ENCODE measurements at places on chromosomes 4 and X. TPM values are rescaled to one million over a fixed set of nuclear protein-coding genes. Genes with fewer than 3 reads are reported as not detected.
A peak's percentile ranks its signal among the peaks of the same experiment; 100 is the strongest.

FAM9A gene
- total RNA-seq, result not detected

PHEX gene
- total RNA-seq, result not detected

CCKAR gene
- total RNA-seq, result not detected

IBSP gene
- total RNA-seq, result not detected

RNF150 gene
- total RNA-seq, result 113 TPM

SPON2 gene
- total RNA-seq, result 26.6 TPM

UGT2B17 gene
- total RNA-seq, result not detected

ALPK1 gene
- total RNA-seq, result 5.3 TPM

MAGEA3 gene
- total RNA-seq, result not detected

- no peak overlapping the region for H3K4me3 ChIP-seq
- no peaks in the 10 kb centered on the region for H3K27me3 ChIP-seq
- no peak overlapping the region for H3K27ac ChIP-seq
- no peaks in the 10 kb centered on the region for H3K4me1 ChIP-seq
- no peaks in the 10 kb centered on the region for H3K36me3 ChIP-seq
Measured at GRCh38 chr4:163878336-163879121, 384.0 kb downstream of the TMA16 start.

DNA sequence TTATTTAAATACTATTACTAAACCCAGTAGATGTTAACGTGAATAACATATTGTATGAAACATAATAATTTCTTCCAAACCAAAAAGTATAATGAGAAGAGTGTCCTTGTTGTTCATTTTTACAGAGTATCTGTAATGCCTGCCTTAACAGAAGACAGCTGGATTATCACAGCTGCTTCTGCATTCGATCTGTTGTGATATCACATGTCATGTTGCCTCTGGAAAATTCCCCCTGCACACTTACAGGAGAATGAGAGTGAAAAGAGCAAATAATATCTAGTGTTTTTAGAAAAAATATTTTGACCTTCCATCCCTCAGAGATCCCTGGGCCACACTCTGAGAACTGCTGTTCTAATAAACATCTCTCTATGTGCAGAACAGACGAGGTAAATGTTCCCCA is 240.1 kb upstream of the NOCT start:
- H3K27ac ChIP-seq, result no peak overlapping the region
- no peaks in the 10 kb centered on the region for H3K36me3 ChIP-seq
- H3K4me1 ChIP-seq, result no peaks in the 10 kb centered on the region
- H3K27me3 ChIP-seq, result no peaks in the 10 kb centered on the region

DNA sequence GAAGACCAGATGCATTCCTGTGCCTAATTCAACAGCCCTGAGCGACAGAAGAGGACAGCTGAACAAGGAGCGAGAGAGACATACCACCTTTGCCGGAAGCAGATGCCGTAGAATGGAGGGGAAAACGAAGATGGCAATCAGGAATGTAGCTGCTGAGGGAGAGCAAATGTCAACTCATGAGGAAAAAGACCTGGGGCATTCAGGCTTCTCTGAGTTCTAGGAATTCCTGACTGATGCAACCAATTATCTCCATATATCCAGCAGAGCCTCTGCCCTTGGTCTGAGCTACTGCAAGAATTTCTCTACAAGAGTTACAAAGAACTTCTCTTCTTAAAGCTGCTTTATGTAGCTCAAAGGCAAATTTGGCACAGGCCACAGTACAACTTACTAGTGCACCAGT is 40.5 kb upstream of the INPP4B start:
- no peaks in the 10 kb centered on the region for H3K27me3 ChIP-seq
- H3K27ac ChIP-seq, result no peak overlapping the region
- no peak for DNase-seq
- no peak overlapping the region for H3K4me3 ChIP-seq

- no peaks in the 10 kb centered on the region for H3K4me1 ChIP-seq
- H3K27me3 ChIP-seq, result no peaks in the 10 kb centered on the region
- H3K36me3 ChIP-seq, result no peaks in the 10 kb centered on the region
Measured at GRCh38 chrX:41730081-41730480, 6.1 kb downstream of the GPR82 start.

DNA sequence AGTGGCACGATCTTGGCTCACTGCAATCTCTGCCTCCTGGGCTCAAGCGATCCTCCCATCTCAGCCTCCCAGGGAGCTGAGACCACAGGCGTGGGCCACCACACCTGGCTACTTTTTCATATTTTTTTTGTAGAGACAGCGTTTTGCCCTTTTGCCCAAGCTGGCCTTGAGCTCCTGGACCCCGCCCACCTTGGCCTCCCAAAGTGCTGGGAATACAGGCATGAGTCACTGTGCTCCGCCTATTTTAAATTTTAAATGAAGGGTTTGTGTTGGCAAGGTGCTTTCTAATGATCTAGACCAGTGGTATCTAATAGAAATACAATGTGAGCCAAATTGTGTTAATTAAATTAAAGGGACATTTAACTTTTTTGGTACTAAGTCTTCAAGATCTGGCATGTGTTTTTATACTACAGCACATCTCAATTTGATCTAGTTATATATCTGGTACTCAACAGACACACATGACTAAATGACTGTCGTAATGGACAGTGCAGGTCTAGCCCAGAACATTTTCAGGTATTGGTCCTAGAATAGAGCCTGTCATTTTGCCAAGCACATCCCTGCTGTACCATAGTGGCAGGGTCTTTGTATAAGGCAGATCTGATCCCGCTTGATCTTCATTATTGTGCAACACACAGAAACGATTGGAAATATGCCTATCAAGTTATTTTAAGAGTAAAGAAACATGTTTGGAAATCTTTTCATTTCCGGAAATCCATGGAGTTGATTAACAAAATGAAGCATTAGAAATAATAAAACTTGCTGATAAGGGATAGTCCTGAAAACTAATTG is 7.3 kb downstream of the PGK1 start:
- H3K4me3 ChIP-seq, result no peak overlapping the region
- DNase-seq, result no peak
- H3K27ac ChIP-seq, result no peak overlapping the region
- H3K27me3 ChIP-seq, result no peaks in the 10 kb centered on the region
- peaks cover 59% of the 10 kb centered on the region for H3K4me1 ChIP-seq

DNA sequence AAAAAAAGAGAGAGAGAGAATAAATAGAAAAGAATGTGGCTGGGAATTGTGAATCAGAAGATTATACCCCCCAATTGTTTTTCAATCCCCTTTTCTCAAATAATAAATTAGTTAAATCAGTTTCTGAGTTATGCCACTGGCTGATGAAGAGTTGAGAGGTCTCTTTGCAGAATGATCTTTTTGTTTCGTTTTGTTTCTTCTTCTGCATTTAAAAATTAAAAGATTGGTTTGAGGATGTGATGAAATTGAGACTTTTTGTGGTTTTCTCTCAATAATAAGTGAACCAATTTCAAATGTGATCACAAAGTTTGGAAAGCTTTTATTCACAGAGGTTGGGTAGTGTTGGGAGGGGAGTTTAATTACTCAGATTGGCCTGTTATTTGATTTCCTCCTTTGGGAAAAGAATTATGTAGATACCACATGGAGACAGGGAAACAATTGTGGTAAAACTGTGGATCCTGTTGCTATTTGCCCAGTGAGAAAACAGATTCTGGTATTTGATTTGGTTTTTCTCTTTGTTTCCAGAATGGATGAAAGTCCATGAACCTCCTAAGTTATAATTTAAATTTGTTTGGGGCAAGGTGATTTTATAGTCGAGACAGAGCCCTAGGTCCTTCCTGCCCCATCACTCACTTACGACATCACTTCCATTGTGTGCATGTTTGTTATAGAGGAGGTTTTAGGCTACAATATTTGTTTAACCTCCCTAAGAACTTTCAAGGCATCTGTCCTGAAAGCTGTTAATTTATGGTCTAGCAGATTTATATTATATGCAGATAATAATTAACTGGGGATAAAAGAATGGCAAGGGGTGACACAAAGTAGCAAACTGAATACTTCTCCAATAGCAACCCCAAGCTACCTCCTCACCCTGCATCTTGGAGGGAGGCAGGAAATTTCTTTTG is 92.0 kb upstream of the BMPR1B start:
- no peaks in the 10 kb centered on the region for H3K4me1 ChIP-seq
- no peak overlapping the region for H3K4me3 ChIP-seq
- H3K36me3 ChIP-seq, result no peaks in the 10 kb centered on the region
- no peak overlapping the region for H3K27ac ChIP-seq

DNA sequence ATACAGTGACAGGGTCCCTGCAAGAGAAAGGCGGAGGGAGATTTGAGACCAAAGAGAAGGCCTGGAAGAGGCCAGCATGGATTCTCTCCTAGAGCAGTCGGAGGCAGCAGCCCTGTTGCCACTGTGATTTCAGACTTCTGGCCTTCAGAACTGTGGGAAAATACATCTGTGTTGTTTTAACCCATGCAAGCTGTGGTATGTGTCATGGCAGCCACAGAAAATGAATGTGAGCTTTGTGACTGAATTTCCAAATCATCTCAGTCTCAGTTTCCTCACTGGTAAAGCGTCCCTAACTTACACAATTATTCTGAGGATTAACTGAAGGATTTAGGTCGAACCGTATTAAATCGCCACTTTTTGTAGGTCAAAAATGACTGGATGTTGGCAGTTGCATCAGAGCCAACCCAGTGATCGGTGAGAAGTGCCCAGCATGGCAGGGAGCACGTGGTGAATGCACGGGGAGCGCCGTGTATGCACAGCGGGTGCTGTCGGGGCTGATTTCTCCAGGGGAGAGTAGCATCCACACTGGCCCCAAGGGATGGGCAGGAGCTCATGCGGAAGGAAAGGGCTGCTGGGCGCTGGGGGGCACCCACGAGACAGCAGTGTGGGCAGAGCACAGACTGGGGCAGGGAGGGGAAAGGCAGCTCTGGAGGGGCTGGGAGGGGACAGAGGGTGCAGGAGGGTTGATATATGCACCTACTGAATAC is 23.8 kb upstream of the NSG1 start:
- H3K27me3 ChIP-seq, result peaks cover 4% of the 10 kb centered on the region
- H3K27ac ChIP-seq, result no peak overlapping the region
- H3K4me3 ChIP-seq, result no peak overlapping the region
- no peak for DNase-seq
- H3K36me3 ChIP-seq, result no peaks in the 10 kb centered on the region

GRCh38 chr4:24140892-24141291 is 251.0 kb upstream of the PPARGC1A start:
- DNase-seq, result no peak
- H3K4me1 ChIP-seq, result no peaks in the 10 kb centered on the region
- no peak overlapping the region for H3K27ac ChIP-seq

GRCh38 chr4:102543030-102543928 is 42.1 kb downstream of the NFKB1 start:
- no peak overlapping the region for H3K4me3 ChIP-seq
- no peaks in the 10 kb centered on the region for H3K4me1 ChIP-seq
- H3K36me3 ChIP-seq, result no peaks in the 10 kb centered on the region

GRCh38 chrX:130772776-130773143 is 130.2 kb downstream of the ENOX2 start:
- no peak overlapping the region for H3K4me3 ChIP-seq
- no peak for DNase-seq
- H3K4me1 ChIP-seq, result no peaks in the 10 kb centered on the region
- H3K27me3 ChIP-seq, result no peaks in the 10 kb centered on the region
- H3K36me3 ChIP-seq, result no peaks in the 10 kb centered on the region

- no peaks in the 10 kb centered on the region for H3K4me1 ChIP-seq
- H3K27ac ChIP-seq, result no peak overlapping the region
- H3K4me3 ChIP-seq, result no peak overlapping the region
- H3K27me3 ChIP-seq, result no peaks in the 10 kb centered on the region
- H3K36me3 ChIP-seq, result no peaks in the 10 kb centered on the region
- DNase-seq, result no peak
Measured at GRCh38 chrX:28498658-28499057, 88.6 kb upstream of the IL1RAPL1 start.

DNA sequence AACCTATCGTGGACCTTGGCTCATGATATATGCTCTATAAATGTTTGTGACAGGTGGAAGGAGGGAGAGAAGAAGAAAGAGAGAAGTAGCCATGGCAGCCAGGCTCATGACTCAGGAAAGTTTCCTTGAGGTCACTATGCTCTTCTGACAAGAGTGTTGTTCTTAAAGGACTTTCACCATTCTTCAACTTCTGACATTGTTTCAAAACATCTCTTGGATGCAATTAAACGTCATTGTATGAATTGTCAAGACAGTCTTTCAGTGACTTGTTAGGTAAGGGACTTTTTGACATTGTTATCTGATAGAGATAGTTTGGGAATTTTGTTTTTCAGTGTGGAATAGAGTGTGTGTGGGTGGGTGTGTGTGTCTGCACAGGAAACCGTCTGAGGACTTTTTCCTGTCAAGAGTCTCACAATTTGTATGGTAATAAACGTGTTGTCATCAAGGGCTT is 617.0 kb downstream of the MID1IP1 start:
- DNase-seq, result no peak
- H3K36me3 ChIP-seq, result no peaks in the 10 kb centered on the region
- no peaks in the 10 kb centered on the region for H3K27me3 ChIP-seq
- H3K4me3 ChIP-seq, result no peak overlapping the region
- H3K27ac ChIP-seq, result no peak overlapping the region
- H3K4me1 ChIP-seq, result no peaks in the 10 kb centered on the region

DNA sequence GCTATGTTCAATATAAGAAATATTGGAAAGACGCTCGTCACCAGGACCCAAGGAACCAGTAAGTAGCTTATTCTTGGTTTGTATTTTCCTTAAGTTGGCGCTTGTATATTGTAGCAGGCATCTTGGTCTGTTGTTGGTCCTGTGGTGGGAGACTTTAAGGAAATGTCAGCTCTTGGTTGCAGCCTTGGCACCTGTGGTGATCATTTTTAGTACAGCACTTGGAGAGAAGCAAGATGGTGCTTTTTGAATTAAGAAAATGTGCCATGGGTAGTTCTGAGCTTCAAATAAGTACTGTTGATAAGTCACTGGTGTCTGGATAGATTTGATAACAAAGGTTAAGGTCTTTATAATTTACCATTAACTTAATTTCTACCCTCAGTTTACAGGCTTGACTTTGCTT is 1.1 kb downstream of the RPS3A start:
- no peaks in the 10 kb centered on the region for H3K27me3 ChIP-seq
- peaks cover 19% of the 10 kb centered on the region for H3K36me3 ChIP-seq
- H3K4me3 ChIP-seq, result peak overlapping the region; percentile 79
- peak overlapping the region; percentile 89 for H3K27ac ChIP-seq
- no peak for DNase-seq

- no peak for DNase-seq
- H3K4me1 ChIP-seq, result no peaks in the 10 kb centered on the region
- no peak overlapping the region for H3K4me3 ChIP-seq
- H3K36me3 ChIP-seq, result no peaks in the 10 kb centered on the region
- peaks cover 17% of the 10 kb centered on the region for H3K27me3 ChIP-seq
Measured at GRCh38 chrX:80021621-80022020, 7.1 kb downstream of the TBX22 start.

DNA sequence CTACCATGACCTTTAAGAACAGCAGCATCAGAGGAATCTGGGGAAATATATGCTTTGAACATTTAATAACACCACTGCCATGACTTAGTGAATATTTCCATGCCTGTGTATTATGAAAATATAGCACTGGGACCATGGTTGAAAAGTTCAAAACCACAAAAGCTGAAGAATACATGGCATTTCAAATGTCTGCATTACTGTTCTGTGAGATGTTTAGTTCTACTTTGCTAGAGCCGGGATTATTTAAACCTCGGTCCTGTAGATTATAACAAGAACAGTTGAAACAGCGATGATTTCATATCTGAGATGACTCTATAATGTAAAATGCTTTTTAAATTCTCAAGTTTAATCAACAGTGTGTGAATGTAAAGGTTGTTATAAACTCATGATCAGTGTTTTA is 126.7 kb upstream of the AGA start:
- H3K27ac ChIP-seq, result no peak overlapping the region
- no peak overlapping the region for H3K4me3 ChIP-seq
- H3K4me1 ChIP-seq, result no peaks in the 10 kb centered on the region
- no peaks in the 10 kb centered on the region for H3K36me3 ChIP-seq
- H3K27me3 ChIP-seq, result no peaks in the 10 kb centered on the region
- no peak for DNase-seq

GRCh38 chr4:188697243-188697642 is 558.0 kb downstream of the TRIML1 start:
- no peaks in the 10 kb centered on the region for H3K4me1 ChIP-seq
- no peak for DNase-seq
- H3K27me3 ChIP-seq, result no peaks in the 10 kb centered on the region

Measured in heart left ventricle (tissue), 16 donors.